Hematopoietic multipotent progenitor cell (in vitro differentiated cells): ENCODE measurements at places on chromosomes 3 and 15.

GRCh38 chr3:132417695-132418411 lies 551 bp downstream of the DNAJC13 start:
- peak; percentile 70 for DNase-seq

- DNase-seq = peak; percentile 69
Measured at GRCh38 chr3:170358042-170359010, 811 bp downstream of the SKIL start.

- DNase-seq = no peak
Measured at GRCh38 chr3:149572796-149573414, 84.9 kb downstream of the WWTR1 start.

DNA sequence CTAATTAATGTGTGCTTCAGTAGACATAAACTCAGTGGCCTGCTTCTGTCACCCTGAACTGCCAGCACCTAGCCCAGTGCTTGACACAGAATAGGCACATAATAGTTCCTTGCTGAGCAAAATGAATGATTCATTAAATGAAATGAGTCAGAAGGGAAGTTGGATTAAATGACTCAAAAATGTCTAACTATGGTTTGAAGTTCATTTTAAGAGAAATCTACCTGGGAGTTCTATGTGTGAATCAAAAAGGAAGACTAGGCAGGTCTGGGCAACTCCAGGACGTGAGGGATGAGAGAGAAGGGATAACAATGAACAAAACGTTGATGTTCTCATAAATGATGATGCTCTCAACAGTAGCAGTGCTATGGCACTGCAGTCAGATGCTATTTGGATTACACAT lies 175.0 kb downstream of the CFAP20DC start:
- no peak for DNase-seq

- no peak for DNase-seq
Measured at GRCh38 chr3:56119575-56120349, 348.5 kb downstream of the ERC2 start.

DNA sequence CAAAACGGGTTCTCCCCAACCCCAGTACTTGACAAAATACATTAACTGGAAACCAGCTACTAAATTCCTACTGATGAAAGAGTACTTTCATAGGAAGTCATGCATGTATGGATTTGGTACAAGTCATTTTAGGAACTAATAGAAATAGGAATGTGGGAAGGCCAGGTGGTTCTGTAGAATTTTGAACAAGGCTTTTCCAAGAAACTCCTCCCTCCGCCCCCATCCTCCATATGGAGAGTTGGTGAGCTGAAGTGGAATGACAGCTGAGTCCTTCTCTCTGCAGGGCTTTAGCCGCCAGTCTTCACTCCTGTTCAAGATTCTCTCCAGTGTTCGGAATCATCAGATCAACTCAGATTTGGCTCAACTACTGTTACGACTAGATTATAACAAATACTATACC lies 33.2 kb downstream of the TUBGCP4 start:
- DNase-seq = no peak

DNA sequence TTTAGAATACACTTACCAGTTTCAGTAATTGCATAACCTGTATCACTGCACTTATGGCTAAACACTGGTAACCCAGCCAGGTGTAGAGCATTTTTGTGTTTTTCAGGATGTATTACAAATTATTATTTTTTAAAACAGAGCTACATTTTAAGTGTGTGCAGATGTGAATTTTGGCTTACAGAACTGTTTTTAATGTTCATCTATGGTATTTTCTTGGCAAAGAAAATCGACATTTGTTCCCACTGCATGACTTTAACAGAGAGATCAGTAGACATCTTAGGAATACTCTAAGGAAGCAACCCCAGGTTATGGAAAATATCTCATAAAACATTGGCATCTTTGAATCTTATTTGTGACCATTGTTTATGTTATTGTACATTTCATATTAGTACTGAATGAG lies 73.3 kb downstream of the ATP13A4 start:
- no peak for DNase-seq

DNA sequence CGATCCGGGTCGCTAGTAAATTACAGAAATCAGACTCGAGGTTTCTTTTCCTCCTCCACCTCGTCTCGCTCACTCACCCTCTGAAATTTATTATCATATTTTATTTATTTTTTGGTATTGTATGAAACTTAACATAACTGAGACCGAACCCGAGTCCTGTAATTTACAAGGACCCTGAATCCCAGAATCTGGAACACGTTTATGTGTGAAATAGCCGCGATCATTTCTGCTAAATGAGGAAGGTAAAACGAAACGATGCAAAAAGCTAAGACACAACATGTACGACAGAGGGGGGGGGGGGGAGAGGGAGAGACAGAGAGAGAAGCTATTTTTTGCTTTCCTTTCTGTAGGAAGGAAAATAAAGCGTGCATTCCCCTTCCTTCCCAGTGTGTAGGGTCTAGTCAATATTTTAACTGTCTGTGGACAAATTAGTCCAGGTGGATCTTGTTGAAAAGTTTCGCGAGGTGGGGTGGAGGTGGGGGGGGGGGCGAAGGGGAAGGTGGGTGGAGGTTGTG lies 1.6 kb downstream of the BBX start:
- DNase-seq = peak; percentile 54

DNA sequence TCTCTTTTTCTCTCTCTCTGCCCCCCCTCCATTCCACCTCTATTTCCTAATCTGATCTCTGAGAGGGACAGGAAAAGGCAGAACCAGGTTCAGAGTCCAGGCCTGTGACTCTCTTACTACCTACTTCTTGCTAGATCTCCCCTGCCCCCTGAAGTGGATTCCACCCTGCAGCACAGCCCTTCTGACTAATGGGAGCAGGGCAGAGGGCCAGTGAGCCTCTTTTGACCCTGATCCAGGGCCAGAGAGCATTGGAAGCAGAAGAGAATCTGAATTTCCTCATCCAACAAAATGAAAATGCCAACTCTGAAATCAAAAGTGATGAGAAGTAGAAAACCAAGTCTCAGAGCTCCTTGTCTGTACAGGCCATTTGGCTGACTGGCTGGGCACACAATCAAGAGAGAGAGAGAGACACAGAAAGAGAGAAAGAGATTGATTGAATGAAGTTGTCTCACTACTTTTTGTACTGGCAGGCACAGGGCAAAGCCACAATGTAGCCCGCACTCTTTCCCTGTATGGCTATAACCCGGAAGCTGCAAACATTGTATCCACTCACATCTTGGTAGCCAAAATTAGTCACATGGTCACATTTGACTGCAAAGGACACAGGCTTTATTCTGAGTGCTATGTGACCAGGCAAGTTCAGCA lies 31.6 kb upstream of the GLCE start:
- no peak for DNase-seq

DNA sequence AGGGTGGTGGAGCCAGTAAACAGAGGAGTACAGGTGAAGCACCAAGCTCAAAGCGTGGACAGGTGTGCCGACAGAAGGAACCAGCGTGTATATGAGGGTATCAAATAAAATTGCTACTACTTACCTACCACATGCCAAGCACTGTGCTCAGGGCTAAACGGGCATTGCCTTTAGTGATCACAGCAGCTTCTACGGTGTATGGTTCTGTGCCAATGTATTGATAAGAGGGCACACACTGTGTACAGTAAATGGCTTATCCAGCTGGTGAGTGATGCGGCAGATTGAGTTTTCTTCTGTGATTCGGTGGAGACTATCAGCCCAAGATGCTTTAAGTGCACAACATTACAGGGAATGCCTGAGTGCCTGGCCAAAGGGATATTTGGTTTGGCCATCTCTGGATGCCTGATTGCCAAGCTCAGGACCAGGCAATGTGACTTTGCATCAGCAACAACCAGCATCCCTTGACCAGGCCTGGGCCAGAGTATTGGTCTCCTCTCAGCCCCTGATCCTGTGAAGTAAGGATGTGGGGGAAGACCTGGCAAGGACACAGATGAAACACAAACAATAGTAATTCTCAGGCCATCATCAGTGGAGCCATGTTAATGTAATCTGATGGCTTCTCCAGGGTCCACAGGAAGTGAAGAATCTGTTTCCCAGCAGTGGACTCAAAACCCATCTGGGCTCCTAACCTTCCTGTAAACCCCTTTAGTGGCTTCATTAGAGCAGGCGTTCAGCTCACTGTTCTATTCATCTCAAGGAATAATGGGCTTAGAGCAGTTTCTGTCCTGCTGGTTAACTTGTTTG lies 14.1 kb downstream of the STARD5 start:
- DNase-seq = no peak
